ENCODE measurements at places on chromosomes 12 and 14.
A peak's percentile ranks its signal among the peaks of the same experiment; 100 is the strongest.

GRCh38 chr12:4567073-4567881, 5.3 kb downstream of the DYRK4 start:
- no peak for DNase-seq

DNA sequence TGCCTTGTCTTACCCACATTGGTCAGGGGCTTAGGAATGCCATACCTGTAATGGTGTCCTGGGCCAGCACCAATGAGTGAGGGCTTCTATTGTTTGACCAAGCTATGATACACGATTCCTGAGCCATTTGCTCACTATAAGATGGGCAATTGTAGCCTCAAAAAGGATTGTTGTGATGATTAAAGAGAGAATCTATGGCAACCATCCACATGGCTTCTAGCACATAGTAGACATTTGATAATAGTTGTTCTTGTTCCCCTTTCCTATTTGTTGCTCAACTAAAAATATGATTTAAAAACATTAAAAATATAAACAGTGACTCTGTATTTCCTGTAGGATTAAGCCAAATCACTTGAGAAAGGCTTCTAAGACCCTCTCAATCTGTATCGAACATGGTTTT, 366.1 kb downstream of the PCNX1 start:
- no peak for DNase-seq

DNA sequence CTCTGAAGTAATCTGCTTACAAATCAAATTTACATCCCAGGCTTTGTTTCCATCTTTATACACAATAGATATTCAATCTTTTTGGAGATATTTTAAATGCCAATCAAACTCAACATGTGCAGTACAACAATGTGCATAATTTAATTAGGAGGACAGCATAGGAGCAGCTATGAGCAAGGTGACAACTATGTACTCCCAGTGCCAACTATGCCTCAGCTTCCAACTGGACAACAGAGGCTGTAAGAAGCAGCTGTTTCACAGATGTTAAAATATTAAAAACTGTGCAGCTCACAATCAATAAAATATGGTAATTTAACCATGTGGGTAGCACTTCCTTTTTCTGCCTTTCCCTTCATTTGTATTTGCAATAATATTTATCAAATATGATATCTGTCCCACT, 99.9 kb downstream of the ST8SIA1 start:
- no peak for DNase-seq

GRCh38 chr12:118150625-118151024, 14.7 kb downstream of the PEBP1 start:
- DNase-seq, result no peak

- no peak for DNase-seq
These were observed 73.8 kb downstream of the SUSD6 start for GRCh38 chr14:69685218-69685616.

DNA sequence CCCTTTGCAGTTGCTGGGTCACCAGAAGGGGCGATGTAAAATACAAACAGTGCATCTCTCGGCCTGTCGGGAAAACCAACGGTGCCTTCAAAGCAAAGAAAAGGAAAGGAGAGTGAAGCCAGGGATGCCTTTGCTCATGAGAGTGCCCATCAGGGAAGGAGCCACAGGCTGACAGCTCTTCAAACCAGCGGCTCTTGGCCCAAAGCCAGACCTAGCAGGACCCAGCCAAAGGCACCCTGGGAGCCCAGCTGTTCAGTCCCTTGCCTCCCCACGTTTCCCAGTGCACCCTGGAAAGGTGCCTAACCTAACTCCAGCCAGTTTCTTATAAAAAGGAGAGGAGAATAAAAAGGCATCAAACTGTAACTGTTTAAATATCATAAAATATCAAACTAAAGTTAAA, 29.2 kb downstream of the PRMT8 start:
- peak; percentile 83 for DNase-seq

DNA sequence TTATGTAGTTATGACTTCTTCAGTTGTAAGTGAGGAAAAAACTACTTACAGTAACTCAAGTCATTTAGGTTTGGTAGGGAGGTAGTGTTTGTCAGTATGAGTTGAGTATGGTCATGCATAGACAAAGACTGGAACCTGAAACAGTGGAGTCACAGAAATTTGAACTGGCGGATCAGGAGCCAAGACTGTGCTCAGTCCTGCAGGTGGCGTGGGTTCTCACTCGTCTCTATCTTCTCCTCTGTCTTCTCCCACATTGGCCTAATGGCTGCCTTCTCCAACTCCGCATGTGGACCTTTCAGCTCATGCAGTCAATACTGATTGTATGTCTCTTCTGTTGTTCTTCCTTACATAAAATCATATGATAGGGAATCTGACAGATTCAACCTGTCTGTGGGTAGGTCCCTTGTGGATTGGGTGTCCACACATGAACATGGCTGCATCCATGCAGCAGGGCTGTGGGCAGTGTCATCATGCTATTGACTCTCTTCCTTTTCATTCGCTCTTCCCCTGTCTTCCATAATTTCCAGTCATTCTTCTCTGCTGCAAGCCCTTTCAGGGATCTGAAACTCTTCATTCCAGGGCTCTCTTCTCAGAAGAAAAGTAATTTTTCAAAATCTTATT, 78.8 kb upstream of the NEDD1 start:
- no peak for DNase-seq

GRCh38 chr14:50725761-50726160, 57.7 kb upstream of the SAV1 start:
- no peak for DNase-seq

DNA sequence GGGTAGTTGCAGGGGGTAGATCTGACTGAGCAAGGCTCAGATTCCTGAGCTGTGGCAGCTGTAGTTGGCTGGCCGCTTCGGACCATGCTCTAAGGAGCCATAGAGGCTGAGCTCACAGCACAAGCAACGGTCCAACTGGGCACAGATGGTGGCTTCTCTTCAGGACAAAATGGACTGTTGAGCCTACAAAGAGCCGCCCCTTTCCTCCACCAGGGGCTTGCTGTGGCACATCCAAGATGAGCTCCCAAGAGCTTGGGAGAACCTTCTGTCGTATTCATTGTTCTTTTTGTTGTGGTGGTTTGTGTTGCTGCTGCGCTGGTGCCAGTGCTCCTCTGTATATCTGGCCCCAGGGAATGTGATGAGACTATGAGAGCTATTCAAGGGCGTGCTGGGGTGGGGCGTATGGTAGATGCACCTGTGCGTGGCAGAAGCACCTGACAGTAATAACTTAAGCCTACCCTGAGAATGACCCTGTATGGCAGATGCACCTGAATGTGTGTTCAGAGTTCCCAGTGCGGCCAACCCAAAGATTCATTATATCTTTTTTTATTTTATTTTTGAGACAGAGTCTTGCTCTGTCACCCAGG, 17.8 kb upstream of the LGALS3 start:
- DNase-seq, result no peak

DNA sequence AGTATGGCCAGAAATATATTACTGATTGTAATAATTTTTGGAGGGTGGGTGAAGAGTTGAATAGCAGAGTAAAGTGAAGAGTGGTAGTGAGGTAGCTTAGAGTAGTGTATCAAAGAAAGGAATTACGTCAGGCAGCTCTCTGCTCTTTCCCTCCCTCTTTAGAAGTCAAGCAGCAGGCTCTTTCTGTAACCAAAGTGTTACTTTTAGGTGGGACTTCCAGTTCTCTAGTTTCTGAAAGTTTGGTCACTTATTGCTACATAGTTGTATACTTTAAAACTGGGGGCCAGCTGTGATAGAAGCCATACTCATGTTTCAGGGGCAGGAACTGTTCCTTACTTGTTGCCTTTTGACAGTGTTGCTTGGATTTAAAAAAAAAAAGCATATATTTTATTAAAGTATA, 30.6 kb downstream of the ATF7IP start:
- DNase-seq, result no peak

- DNase-seq, result no peak
These were observed 5.1 kb downstream of the C12orf56 start for GRCh38 chr12:64385468-64385867.

DNA sequence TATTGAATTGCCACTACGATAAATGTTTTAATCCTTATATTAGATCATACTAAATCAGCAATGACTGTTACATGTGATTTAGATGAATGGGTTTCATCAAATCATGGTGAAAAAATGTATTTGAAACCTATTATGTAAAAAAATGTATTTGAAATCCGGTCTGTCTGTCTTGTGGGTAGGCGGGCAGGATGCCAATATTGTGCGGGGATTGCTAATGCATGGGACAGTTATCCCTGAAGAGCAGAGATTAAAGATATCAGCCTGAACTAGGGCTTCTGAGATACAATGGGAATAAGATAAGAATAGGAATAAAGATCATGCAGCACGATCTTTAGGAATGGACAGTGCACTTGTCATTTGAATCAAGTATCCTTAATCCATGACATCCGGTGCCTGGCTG, 134.0 kb downstream of the PRKCH start:
- DNase-seq, result no peak

DNA sequence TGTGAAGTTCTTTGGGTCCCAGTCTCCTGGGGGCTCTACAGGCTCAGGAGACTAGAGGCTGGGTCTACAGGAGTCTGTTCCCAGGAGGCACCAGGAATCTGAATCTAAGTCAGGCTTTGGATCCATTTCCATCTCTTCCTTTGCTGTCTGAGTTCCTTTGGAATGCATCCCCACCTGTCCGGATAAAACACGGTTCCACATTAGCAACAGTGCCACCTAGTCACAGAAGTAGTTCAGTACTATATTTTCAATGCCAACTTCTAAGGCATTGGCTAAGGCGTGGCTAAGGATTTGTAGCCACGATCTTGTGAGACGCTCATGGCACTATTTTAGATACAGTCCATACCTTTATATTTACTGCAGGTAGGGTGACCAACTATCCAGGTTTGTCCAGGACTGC, 15.1 kb downstream of the ZC2HC1C start:
- DNase-seq, result no peak

- peak; percentile 72 for DNase-seq
These were observed 51.2 kb downstream of the ACSS3 start for GRCh38 chr12:81128930-81129554.

- no peak for DNase-seq
These were observed 157.5 kb downstream of the CALM1 start for GRCh38 chr14:90554341-90554740.

GRCh38 chr14:68884031-68885030, 91.5 kb upstream of the ZFP36L1 start:
- DNase-seq, result no peak

GRCh38 chr12:118999107-118999506, 17.8 kb downstream of the SRRM4 start:
- DNase-seq, result peak; percentile 62

DNA sequence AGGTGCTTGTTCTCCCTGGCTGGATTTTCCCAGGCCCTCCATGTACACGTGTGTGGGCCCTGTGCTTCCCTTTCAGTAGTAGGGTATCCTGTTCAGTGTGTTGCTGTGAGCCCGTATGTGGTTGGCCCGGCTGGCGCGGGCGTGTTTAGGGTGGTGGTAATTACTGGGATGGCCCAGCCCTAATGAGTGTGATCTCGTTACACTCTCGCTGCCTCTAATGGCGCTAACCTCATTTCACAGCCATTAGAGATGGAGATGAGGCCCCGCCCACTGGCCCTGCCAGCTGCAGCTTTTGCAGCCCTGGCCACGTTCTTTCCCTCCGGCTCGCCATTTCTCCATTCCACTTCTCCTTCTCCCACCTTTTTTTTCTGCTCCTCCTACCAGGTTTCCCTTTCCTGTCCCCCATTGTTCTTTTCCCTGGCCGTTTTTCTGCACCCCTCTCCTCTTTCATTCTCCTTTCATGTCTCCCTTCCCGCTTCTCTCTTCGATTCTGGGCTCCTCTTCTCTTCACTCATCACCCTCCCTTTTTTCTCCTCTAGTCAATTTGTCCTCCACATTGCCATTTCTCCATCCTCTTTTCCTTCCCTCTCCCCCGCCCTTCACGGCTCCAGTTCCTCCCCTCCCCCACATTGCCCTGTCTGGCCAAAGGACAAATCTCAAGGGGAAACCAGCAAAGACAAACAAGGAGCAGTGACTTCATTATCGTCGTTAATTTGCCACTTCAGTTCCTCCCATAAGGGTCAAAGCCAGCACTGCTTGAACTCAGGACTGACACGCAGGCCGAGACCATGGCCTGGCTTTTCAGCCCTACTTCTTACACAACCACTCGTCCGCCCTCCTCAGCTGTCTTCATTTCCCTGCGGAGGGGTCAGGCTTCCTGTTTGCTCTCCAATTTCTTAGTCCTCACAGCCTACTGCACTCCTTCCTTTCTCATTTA, 6.8 kb downstream of the ZFHX2 start:
- peak; percentile 96 for DNase-seq

DNA sequence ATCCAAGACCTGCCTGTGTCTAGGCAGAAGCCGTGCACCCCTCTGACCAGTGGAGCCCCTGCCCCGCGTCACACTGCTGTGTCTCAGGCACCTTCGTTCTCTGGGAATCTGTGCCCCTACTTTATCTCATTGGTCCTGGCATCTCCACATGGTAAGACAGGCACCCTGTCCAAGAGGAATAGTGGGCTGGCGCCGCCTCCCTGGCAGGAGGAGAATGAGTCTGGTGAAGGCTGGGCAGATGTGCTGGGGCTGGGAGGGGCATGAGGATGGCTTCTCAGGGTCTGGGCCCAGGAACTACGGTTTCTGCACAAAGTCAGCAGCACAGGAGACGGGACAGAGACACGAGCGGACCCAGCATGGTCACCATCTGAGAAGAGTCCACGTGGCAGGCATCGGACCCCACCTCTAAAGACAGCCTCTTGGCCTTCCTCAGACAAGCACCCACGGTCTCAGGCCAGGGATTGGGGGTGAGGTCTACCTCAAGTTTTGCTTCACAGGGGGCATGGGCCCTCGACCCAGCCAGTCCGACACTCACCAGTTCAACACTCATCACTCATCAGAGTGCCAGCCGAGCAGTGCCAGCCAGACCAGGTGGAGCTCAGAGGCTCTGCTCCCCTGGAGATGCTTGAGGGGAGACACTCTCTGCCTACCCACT, 306.7 kb downstream of the ADGRD1 start:
- no peak for DNase-seq

GRCh38 chr12:131035245-131035681, 81.6 kb downstream of the ADGRD1 start:
- DNase-seq, result no peak

DNA sequence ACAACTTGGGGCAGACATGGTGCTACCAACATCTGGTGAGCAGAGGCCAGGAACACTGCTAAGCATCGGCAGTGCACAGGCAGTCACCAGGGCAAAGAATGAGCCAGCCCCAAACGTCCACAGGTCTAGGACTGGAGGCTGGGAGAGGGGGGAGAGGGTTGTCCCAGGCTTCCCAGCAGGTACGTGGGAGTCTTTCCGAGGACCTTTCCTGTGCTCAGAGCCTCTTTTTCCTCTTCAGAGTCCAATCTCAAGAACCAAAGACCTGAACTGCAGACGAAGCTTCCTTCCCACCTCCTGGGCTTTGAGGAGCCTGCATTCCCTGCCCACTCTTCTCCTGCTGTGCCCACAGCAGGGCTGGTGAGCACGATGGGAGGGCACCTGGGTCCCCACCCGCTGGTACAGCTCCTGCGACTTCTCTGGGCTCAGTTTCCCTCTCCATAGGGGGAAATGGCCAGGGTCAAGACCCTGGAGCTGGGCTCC, 48.7 kb downstream of the DLK1 start:
- DNase-seq, result no peak

GRCh38 chr14:62280366-62280765, 518.1 kb downstream of the SNAPC1 start:
- no peak for DNase-seq

GRCh38 chr12:27521066-27521465, 2.9 kb upstream of the PPFIBP1 start:
- DNase-seq, result peak; percentile 71
